Bronchus fibroblast of lung (primary cell): ENCODE measurements at places on chromosomes 3 and 15. TPM values are rescaled to one million over a fixed set of nuclear protein-coding genes. Genes with fewer than 3 reads are reported as not detected.

The ACP3 gene
- total RNA-seq, result 3.1 and 4.7 TPM in 2 replicates

The ACTRT3 gene
- total RNA-seq, result 3.6 and 3.7 TPM in 2 replicates

The AADAC gene
- not detected in 2 replicates for total RNA-seq

The KNG1 gene
- total RNA-seq, result not detected in 2 replicates

The GXYLT2 gene
- total RNA-seq, result 9.4 and 15.0 TPM in 2 replicates

The CMTM8 gene
- 1.0 and 1.5 TPM in 2 replicates for total RNA-seq

The RPUSD2 gene
- 10.9 and 13.2 TPM in 2 replicates for total RNA-seq

The CP gene
- under 0.01 and 0.17 TPM in 2 replicates for total RNA-seq

The GOLGA8G gene
- total RNA-seq, result not detected in 2 replicates

The CCR9 gene
- not detected in 2 replicates for total RNA-seq

The TMEM212 gene
- total RNA-seq, result not detected in 2 replicates

The MUSTN1 gene
- not detected in 2 replicates for total RNA-seq

The FMN1 gene
- 4.6 and 6.7 TPM in 2 replicates for total RNA-seq

The COL6A5 gene
- not detected in 2 replicates for total RNA-seq

The GPR160 gene
- 0.15 and 0.17 TPM in 2 replicates for total RNA-seq

The TPM1 gene
- 117 and 137 TPM in 2 replicates for total RNA-seq

The CLDN16 gene
- not detected in 2 replicates for total RNA-seq

The PEX5L gene
- not detected in 2 replicates for total RNA-seq

The CHRNA5 gene
- 1.0 and 4.3 TPM in 2 replicates for total RNA-seq
